Fibroblast of lung (primary cell): ENCODE measurements at places on chromosomes 6 and 20. TPM values are rescaled to one million over a fixed set of nuclear protein-coding genes. Genes with fewer than 3 reads are reported as not detected.

GRCh38 chr6:40020166-40020565, 85.9 kb upstream of the MOCS1 start:
- H3K27ac ChIP-seq: no peak overlapping the region
- no peaks in the 10 kb centered on the region for H3K36me3 ChIP-seq
- H3K27me3 ChIP-seq: no peaks in the 10 kb centered on the region
- no peaks in the 10 kb centered on the region for H3K4me1 ChIP-seq

MYH7B gene
- total RNA-seq: 0.26 and 0.33 TPM in 2 replicates

VSX1 gene
- total RNA-seq: not detected in 2 replicates

- no peak for DNase-seq
- H3K4me3 ChIP-seq: no peak overlapping the region
- no peaks in the 10 kb centered on the region for H3K27me3 ChIP-seq
- H3K4me1 ChIP-seq: no peaks in the 10 kb centered on the region
- no peaks in the 10 kb centered on the region for H3K36me3 ChIP-seq
Measured at GRCh38 chr6:11514672-11515071, 22.9 kb upstream of the TMEM170B start.

DNA sequence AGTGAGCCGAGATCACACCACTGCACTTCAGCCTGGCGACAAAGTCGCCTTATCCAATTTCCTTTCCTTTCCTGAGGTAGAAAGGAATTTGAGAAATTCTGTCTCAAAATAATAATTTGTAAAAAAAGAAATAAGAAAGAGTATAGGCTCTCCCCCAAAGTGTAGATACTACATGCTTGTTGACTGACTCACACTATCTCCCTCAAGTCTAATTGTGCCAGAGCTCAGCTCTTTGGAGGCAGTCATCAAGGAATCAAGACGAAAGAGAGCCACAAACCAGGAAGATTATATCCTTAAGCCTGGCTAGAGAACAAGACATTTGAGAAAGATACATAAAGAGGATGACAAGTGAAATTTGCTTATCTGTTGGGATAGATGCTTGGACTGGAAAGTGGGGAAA, 3.7 kb upstream of the FKBPL start:
- no peaks in the 10 kb centered on the region for H3K27me3 ChIP-seq
- H3K36me3 ChIP-seq: no peaks in the 10 kb centered on the region
- no peak overlapping the region for H3K4me3 ChIP-seq
- H3K4me1 ChIP-seq: peaks cover 4% of the 10 kb centered on the region
- no peak overlapping the region for H3K27ac ChIP-seq

GRCh38 chr6:16354692-16355091, 116.3 kb downstream of the GMPR start:
- no peak overlapping the region for H3K4me3 ChIP-seq
- peaks cover 3% of the 10 kb centered on the region for H3K4me1 ChIP-seq
- DNase-seq: no peak
- H3K36me3 ChIP-seq: no peaks in the 10 kb centered on the region

RSPH9 gene
- 1.5 and 1.7 TPM in 2 replicates for total RNA-seq

DNA sequence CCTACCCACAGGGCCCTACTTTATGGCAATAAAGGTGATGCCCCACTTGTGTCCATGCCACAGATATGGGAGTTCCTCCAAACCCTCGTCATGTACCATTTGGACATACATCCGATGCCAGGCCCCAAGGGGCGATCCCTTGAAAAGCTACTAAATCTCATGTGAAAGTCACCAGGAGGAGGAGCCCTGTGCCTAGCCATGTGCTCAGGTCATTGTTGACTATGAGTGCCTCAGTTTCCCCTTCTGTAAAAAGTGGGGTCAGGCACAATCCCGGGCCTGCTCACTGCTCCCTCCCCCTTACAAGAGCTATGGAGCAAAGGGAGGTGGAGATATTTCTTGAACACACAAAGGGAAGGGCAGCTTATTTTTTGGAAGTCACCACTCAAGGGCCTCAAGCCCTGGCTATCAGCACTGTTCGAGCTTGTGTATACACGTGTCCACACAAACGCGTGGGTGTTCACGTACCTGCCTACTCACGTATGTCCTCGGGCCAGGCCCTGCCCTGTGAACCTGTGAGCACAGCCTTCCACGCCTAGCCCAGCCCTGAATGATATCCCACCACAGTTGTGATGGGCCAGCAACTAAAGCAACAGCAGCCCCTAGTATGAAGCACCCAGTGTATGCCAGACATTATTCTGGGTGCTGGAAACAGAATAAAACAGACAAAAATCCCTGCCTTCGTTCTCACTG, 1.9 kb downstream of the ACTL10 start:
- H3K27ac ChIP-seq: no peak overlapping the region
- H3K4me1 ChIP-seq: peaks cover 20% of the 10 kb centered on the region
- DNase-seq: no peak
- H3K4me3 ChIP-seq: no peak overlapping the region
- peaks cover 7% of the 10 kb centered on the region for H3K36me3 ChIP-seq

MUC21 gene
- total RNA-seq: not detected in 2 replicates

DNA sequence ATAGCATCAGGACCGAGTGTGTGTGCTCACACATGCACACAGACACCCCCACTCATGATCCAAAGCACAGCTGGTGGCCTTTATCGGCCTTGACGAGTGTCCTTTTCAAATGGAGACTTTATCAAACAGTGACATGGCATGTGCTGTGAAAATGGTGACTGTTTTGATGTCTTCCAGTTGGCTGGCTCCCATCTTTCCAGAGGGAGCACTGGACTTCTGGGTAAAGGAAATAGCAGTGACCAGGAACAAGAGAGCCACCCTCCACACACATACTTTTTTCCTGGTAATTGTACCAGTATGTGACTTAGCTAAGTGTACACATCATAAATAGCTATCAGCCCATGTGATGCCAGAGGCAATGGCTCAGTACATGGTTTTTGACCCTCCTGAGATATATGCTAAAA, 52.7 kb downstream of the ZDHHC14 start:
- no peak for DNase-seq
- no peaks in the 10 kb centered on the region for H3K27me3 ChIP-seq
- no peak overlapping the region for H3K4me3 ChIP-seq
- H3K4me1 ChIP-seq: no peaks in the 10 kb centered on the region

PACRG gene
- 0.26 and 0.66 TPM in 2 replicates for total RNA-seq

DNA sequence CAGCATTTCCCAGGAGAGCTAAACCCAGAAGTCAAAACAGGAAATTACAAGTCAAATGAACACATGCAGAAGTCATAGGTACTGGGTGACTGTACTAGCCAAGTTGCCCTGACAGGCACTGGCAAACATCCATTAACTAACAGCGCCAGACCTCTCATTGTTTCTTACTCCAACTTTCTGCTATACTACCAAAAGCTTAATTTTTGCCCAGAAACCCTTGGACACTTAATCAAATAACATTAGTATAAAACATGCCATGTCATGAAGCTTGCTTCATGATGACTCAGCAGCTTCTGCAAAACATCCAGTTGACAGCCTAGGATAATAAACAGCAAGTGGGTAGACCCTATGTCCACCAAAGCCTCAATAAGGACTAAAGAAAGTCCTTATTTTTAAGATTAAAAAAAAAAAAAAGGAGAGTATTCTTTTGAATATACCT, 3.5 kb downstream of the NUP153 start:
- peaks cover 3% of the 10 kb centered on the region for H3K4me1 ChIP-seq
- no peak overlapping the region for H3K4me3 ChIP-seq
- H3K27me3 ChIP-seq: no peaks in the 10 kb centered on the region
- peak; percentile 83 for DNase-seq
- H3K27ac ChIP-seq: peak overlapping the region; percentile 48

FOXC1 gene
- total RNA-seq: 0.66 and 0.77 TPM in 2 replicates

ZNF133 gene
- total RNA-seq: 27.0 and 31.5 TPM in 2 replicates

SRMS gene
- total RNA-seq: not detected in 2 replicates

MPC1 gene
- total RNA-seq: 16.4 and 19.3 TPM in 2 replicates

DNA sequence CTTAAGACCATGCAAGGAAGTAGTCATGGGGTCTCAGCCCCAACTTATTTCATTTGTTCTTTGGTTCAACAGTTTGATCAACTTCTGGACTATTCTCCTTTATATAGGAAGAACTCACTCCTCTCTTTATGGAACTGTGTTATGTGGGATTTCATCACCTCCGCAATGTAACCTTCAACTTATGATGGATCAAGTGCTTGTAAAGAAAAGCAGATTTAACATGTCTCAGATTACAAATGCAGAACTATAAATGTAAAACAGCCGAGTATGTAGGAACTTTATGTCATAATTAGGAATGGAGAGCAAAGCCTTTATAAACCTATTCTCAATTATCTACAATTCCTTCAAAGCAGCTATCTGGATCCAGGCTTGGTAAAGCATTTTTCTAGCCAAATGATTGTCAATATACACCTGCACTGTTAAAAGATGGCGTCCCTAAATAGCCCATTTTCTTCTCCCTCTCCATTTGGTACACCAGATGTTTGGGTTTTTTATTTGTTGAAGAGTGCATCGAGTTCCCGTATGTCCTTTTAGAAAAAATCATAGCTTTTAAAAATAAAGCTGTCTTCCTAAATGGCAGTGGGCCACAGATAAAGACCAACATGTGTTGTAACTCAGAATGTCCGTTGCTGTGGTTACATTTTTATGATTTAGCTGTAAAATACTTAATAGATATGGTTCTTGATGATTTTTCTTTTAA, 985.1 kb upstream of the SLC35B3 start:
- DNase-seq: no peak
- H3K4me3 ChIP-seq: no peak overlapping the region
- H3K36me3 ChIP-seq: no peaks in the 10 kb centered on the region
- H3K4me1 ChIP-seq: no peaks in the 10 kb centered on the region

LY6G6D gene
- total RNA-seq: not detected in 2 replicates

DNA sequence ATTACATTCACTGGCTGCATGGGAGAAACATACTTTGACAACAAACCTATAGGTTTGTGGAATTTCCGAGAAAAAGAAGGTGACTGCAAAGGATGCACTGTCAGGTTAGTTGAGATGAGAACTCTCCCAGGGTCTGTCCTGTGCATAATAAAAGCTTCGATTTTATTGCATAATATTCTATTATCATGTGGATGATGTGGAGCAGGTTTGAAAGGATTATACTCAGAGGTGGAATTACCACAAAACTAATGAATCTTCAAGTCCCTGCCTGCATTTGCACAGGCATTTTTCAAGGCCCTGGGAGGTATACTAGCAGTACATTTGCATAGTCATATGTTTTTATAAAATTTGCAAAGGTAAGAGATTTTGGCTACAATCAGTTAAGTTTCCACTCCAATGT, 249.8 kb downstream of the ARHGAP18 start:
- no peak overlapping the region for H3K27ac ChIP-seq
- no peak for DNase-seq
- no peak overlapping the region for H3K4me3 ChIP-seq
- H3K36me3 ChIP-seq: no peaks in the 10 kb centered on the region
- no peaks in the 10 kb centered on the region for H3K4me1 ChIP-seq

- no peaks in the 10 kb centered on the region for H3K4me1 ChIP-seq
- no peak overlapping the region for H3K27ac ChIP-seq
- no peaks in the 10 kb centered on the region for H3K36me3 ChIP-seq
- no peak for DNase-seq
Measured at GRCh38 chr6:108521616-108522107, 39.1 kb upstream of the FOXO3 start.

MAPK13 gene
- 5.4 and 7.6 TPM in 2 replicates for total RNA-seq

- peak overlapping the region; percentile 99 for H3K27ac ChIP-seq
- peaks cover 7% of the 10 kb centered on the region for H3K4me1 ChIP-seq
- peak; percentile 37 for DNase-seq
- H3K4me3 ChIP-seq: peak overlapping the region; percentile 94
Measured at GRCh38 chr20:17969278-17969883, 563 bp downstream of the MGME1 start.

DNA sequence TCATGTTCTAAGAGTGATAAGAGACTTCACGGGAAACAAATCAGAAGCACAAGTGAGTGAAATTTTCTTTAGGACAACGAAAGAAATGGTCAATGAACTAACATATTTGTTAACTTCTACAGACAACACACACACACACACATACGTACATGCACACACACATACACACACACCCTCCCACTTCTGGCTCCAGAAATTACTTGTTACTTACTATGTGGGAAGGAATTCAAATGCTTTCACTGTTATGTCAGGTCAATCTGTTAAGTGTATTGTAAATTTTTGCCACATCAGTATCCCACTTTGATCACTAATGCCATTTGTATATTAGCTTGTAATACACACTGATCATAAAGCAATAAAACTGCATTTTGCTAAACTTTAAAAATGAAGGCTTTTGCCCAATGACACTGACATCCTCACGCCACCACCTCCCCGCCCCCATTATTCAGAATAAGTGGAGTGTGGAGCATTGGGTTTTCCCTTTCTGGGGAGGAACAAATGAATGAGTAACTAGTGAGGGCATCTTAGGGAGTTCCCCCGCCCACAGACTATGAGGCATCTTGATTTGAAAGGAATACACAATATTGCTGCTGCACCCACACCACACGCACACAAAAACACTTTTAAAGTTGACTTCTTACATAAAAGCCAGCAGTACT, 76.2 kb downstream of the ATXN1 start:
- H3K4me3 ChIP-seq: no peak overlapping the region
- no peak for DNase-seq
- peaks cover 15% of the 10 kb centered on the region for H3K4me1 ChIP-seq

- DNase-seq: no peak
- H3K27me3 ChIP-seq: no peaks in the 10 kb centered on the region
- no peak overlapping the region for H3K4me3 ChIP-seq
- no peaks in the 10 kb centered on the region for H3K4me1 ChIP-seq
Measured at GRCh38 chr6:40541556-40542174, 45.5 kb downstream of the LRFN2 start.

GRCh38 chr20:34420146-34420545, 57.1 kb downstream of the ITCH start:
- H3K36me3 ChIP-seq: peaks cover 2% of the 10 kb centered on the region
- no peaks in the 10 kb centered on the region for H3K27me3 ChIP-seq
- DNase-seq: peak; percentile 14

MUC22 gene
- total RNA-seq: not detected in 2 replicates

- peak; percentile 40 for DNase-seq
- no peaks in the 10 kb centered on the region for H3K4me1 ChIP-seq
- H3K36me3 ChIP-seq: no peaks in the 10 kb centered on the region
- no peak overlapping the region for H3K4me3 ChIP-seq
Measured at GRCh38 chr20:46752728-46753127, 43.3 kb downstream of the SLC2A10 start.

DNA sequence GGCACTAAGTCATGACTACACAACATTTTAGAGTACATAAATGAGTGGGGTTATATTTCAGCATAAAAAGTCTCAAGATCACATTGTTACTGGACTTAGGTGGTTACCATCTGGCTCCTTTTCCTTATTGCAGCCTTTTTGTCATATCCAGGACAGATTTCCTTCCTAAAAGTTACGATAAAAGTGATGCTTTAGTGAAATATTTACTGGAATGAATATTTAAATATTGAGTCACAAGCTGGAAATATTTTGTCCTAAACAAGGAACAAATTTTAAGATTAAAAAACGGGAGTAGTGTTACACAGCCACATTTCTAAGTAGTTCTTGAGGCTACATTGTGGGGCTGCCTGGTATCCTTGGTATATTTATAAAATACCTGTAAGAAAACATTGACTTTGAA, 52.2 kb downstream of the CDC40 start:
- no peaks in the 10 kb centered on the region for H3K27me3 ChIP-seq
- peak; percentile 50 for DNase-seq
- peaks cover 2% of the 10 kb centered on the region for H3K4me1 ChIP-seq
- H3K27ac ChIP-seq: no peak overlapping the region
- no peaks in the 10 kb centered on the region for H3K36me3 ChIP-seq
